ENCODE measurements at places on chromosomes 13 and 19.

GRCh38 chr19:55270172-55270942, 9.6 kb downstream of the HSPBP1 start:
- DNase-seq: no peak

DNA sequence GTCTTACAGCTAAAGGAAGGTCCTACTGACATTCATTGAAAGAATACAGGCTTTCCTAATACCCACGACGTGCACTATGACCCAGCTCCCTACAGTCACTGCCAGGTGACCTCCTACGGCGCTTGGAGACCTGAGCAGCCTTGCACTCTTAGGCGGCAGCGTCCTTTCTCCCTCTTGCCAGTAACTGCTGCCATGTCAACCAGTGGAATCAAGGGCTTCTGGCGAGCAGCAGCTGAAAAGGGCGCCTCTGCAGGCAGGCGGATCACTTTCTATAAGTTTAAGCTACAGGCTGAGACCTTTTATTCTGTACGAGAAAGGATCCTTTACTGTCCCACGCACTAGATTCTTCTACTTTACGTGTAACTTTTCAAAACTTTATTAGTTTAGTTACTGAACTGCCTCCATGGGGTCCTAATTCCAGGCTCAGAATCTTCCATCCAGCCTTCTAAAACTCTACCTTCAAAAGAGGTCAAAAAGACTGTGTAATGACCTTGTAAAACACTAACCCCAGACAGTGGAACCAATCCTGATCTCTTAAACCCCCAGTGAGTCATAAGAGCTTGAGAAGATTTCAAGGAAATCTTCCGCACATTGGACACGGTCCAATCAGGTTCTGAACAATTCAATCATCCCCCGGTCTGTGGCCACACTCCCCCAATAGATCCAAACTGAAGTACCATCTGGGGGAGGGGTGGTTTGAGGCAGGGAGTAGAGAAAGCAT, 1.9 kb downstream of the KCTD12 start:
- DNase-seq: no peak

DNA sequence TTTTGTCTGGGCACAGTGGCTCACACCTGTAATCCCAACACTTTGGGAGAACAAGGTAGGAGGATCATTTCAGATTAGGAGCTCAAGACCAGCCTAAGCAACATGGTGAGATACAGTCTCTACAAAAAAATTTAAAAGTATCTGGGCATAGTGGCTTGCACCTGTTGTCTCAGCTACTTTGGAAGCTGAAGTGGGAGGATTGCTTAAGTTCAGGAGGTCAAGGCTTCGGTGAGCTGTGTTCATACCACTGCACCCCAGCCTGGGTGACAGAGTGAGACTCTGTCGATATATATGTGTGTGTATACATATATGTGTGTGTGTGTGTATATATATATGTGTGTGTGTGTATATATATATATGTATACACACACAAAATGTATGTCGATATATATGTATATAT, 833.0 kb downstream of the PCDH9 start:
- no peak for DNase-seq

- no peak for DNase-seq
These were observed 1227.4 kb upstream of the PCDH20 start for GRCh38 chr13:62643007-62643483.

DNA sequence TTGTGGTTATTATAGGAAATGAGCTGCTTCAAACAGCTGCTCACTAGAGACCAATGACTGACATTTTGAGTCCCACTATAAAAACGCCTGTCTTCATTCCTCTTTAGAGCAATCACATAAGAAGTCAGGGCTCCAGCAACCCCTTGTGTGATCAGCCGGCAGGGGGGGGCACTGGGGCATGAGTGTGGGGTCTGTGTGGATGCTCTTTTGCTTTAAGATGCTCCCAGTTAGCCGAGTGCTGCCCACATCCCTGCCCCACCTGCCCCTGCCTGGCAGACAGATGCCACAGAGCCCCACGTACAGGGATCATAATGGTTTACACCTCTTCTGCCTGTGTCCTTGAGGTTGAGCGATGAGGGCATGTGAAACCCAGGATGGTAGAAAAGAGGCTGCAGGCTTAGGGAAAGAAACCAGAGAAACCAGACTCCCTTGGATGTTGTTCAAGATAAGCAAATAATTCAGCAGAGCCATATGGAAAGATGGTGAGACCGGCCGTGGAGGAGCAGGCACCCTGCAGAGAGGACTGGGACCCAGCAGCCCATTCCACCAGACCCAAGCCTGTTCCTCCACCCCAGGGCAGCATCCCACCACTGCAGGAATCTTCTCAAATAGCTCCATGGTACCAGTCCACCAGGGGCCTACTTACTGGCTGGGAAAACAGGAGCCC, 55.4 kb downstream of the CHST8 start:
- no peak for DNase-seq

Measured in T-cell (primary cell).